ENCODE measurements at places on chromosomes 4 and X.
A peak's percentile ranks its signal among the peaks of the same experiment; 100 is the strongest.

DNA sequence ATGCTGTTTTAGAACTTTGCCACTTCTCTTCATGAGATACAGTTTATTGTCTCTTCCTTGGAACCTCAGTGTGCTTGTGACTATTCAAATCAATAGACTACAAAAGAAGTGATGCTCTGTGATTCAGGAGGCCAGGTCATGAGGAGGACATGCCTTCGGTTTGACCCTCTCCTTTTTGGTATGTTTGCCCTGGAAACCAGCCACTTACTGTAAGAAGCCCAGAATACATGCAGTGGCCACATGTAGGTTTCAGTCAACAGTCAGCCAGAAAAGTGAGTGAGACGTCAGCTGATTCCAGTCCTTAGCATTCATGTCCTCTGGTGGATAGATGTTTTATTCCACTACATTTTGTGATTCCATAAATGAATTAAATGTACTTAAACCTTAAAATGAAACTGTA lies 328.7 kb downstream of the PCDH18 start:
- DNase-seq, result no peak

DNA sequence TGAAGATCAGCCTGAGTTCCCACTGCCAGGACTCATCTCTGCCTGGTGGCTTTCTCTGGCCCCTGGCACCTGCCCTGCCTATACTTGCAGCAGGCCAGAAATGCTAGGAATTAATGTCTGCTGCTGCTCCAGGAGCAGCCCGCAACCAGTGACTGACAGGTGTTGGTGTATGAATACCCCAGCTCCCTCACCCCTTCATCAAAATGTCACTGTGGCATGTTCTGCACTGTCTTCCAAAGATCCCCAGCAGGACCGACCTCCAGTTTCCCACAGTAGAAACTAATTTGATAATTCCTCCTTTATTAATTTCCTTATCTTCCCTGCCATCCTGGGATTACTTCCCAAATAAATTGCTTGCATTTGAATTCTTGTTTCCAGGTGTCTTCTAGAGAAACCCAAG lies 425.4 kb downstream of the BCOR start:
- DNase-seq, result no peak

- no peak for DNase-seq
Measured at GRCh38 chrX:23341452-23341851, 6.8 kb downstream of the PTCHD1 start.

- no peak for DNase-seq
Measured at GRCh38 chrX:43706786-43707370, 50.8 kb downstream of the MAOA start.

DNA sequence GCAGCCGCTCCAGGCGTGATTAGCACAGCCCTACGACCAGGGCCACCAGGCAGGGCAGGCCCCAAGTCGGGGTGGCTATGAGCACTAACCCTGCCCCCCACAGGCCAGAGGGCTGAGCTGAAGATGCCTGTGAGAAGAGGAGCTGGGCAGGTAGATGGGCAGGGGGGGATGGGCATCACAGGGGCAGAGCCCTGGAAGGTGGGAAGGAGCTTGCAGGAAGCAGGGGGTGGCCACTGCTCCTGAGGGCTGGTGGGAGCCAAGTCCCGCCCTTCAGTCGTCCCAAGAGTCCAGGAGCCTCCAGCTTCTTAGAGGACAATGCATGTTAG lies 7.3 kb upstream of the MXD4 start:
- no peak for DNase-seq

DNA sequence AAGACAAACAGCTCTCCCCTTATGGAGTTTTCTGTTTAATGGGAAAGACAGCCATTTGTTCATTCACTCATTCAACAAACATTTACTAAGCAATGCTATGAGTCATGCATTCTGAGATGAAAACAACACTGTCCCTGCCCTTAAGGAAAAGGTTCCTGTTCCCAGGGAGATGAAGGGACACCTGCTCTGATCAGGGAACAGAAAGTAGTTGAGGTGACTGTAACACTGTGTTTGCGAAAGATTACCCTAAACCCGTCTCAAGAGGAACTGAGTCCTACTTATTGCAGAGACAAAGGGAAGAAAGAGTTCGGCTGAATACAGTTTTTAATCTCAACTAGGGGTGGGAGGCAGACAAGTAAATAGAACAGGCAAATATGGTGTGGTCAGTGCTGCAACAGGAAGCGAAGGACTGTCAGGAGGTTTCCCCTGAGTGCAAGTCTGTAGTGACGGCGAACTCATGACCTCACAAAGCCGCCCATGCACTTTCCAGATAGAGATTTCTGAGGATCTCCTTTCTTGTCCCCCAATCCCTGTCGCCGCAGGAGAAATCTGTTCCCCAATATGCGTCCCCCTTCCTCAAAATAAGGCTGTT lies 712 bp downstream of the STX18 start:
- DNase-seq, result peak; percentile 53

- no peak for DNase-seq
Measured at GRCh38 chr4:72896515-72896914, 173.0 kb downstream of the COX18 start.

- DNase-seq, result no peak
Measured at GRCh38 chrX:124328765-124329164, 3.7 kb upstream of the TEX13D start.

DNA sequence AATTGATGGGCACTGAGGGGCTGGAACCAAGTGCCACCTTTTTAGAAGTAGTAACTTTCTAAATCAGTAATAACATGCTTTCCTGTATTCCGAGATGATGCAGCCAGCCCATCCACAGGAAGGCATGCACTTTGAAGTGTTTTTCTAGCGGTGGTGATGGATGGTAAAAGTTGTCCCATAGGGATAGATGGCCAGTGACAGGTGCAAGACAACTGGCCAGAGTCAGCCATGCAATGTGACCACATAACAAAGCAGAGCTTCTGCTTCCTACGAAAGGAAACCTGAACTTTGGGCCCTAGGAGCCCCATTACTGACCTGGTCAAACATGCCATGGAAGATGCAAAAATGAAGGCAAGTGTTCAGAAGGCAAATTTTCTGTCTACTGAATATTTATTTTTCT lies 72.3 kb downstream of the NR3C2 start:
- no peak for DNase-seq

- DNase-seq, result peak; percentile 63
Measured at GRCh38 chr4:26985873-26986272, 125.2 kb downstream of the STIM2 start.

- DNase-seq, result no peak
Measured at GRCh38 chr4:21374641-21375368, 573.8 kb downstream of the KCNIP4 start.

GRCh38 chr4:46073778-46074177 lies 50.1 kb downstream of the GABRG1 start:
- DNase-seq, result no peak

DNA sequence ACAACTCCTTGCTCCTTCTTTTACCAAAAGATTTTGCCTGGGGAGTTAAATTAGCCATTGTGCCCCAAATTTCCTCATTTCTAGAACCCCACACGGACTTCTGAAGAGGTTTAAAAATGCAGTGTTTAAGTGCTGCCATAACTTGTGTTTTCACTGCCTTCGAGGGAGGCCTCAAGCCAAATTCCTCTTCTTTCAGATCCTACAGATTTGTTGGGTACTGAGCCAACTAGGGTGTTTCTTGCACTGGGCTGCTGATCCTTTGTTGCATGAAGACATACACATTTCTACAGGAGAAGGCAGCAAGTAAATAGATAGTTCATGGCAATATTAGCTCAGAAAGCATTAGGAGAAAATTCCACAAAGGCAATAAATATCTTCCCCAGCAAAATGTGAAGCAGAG lies 43.8 kb downstream of the GLRA2 start:
- no peak for DNase-seq

- DNase-seq, result peak; percentile 45
Measured at GRCh38 chrX:140918398-140919038, 83.9 kb upstream of the SPANXB1 start.

- DNase-seq, result peak; percentile 83
Measured at GRCh38 chr4:108359130-108359985, 190.6 kb upstream of the LEF1 start.

DNA sequence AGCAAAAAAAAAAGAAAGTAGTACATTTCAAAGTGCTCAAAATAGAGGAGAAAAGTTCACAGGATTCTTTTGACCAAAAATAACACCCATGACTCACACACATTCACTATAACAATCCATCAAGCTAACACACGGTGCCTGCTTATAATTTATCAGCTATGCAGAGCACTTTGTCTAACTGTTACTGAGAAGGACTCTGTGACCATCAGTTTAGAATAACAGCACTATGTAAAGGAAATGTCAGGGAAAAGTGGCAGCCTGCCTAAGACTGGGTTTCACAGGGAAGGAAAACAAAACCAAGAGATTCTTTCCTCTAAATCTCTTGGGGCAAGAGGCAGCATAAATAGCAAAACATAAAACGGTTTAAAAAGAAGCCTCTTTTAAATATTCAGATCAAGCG lies 54.8 kb downstream of the CCDC149 start:
- no peak for DNase-seq

DNA sequence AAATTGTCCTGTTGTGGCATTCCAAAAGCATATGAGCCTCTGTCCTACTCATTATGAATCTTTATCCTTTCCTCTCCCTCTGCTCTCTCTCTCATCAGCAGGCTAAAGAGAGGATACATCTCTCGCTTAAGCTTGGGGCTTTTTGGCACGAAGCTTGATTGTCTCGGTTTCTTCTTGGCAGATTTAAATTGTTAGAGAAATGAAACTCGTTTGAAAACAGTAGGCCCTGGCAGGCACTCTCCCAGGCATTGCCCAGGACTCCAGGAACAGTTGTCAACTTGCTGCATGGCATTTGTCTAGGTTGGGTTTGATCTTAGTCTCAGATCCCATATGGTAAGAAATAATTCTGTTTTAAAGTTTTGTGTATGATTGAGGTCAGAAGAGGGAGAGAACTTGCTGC lies 35.5 kb downstream of the NAA11 start:
- DNase-seq, result no peak

GRCh38 chrX:127085939-127086338 lies 266.4 kb downstream of the PRR32 start:
- DNase-seq, result no peak

DNA sequence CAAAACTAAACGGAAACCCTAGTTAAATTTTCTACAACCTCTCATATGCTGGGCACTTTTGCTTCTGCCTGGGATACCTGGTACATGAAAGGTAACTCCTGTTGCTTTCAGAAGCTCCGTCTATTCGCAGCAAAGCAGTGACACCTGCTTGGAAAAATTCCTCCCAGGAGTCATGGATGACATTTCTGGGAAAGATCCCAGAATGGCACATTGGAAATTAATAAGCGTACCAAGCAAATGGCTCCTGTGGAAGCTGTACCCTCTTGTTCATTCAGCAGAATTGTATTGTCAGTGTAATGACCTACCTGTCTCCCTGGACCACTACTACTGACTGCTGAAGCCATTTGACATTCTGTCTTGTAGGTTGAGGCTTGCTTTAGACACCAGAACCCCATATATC lies 349.7 kb upstream of the NOCT start:
- DNase-seq, result no peak

DNA sequence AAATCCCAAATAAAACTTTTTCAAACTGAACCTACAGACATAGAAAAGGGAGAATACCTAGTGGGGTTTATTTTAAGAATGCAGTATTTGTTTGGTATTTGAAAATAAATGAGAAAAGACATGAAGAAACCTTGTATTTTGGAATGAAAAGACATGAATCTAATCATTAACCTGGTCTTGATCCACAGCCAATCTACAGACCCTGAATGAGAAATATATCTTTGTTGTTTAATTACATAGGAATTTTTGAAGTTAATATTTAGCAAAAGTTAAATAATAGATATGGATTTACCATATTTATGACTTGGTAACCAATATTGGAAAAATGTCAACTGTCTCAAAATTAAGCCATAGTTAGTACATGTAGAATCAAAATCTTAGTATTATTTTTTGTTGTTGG lies 76.8 kb downstream of the MAGEA10 start:
- no peak for DNase-seq

DNA sequence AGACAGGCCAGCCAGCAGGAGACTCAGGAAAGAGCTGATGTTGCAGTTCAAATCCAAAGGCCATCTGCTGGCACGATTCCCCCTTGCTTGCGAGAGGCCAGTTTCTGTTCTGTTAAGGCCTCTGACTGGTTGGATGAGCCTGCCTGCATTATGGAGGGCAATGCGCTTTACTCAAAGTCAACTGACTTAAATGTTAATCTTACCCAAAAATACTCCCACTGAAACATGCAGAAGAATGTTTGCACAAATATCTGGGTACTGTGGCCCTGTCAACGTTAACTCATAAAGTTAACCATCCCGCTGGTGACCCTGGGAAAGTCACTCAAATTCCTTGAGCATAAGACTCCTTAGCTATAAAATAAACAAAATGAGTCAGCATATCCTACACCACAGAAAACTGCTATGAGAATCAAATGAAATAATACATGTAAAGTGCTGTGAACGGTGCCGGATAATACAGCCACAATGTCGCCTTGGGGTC lies 326.4 kb downstream of the EVC2 start:
- no peak for DNase-seq

GRCh38 chr4:167000141-167000852 lies 234.0 kb downstream of the SPOCK3 start:
- no peak for DNase-seq

GRCh38 chr4:124579896-124580295 lies 132.6 kb downstream of the ANKRD50 start:
- DNase-seq, result no peak

Measured in activated naive CD4-positive, alpha-beta T cell treated with anti-CD3 and anti-CD28 coated beads, Interleukin-2, amount 10 ng/mL, durations not matched to agents 7 days and 5 days (primary cell).